ENCODE measurements at places on chromosomes 6 and 20.
A peak's percentile ranks its signal among the peaks of the same experiment; 100 is the strongest.

GRCh38 chr20:44188752-44189151 lies 1.8 kb upstream of the JPH2 start:
- no peak for DNase-seq

- no peak for DNase-seq
Observed at GRCh38 chr6:136764517-136764993, 27.7 kb downstream of the MAP3K5 start.

DNA sequence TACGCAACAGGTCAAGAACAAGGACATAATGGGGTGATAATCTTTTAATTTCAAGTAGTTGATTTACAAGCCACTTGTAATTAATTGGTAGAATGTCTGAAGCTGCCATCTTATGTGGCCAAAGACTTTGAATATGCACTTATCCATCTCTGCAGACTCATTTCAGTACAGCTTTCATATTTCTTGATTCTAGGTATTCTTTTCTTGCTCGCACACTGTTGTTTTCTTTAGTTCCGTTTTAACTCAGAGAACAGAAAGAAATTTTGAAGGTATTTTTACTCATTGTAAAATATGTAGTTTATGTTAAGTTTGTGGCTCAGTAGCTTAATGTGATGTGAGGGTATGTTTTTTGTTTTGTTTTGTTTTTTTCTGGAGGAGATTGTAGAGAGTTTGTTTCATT lies 73.9 kb downstream of the UBR2 start:
- no peak for DNase-seq

GRCh38 chr20:53975761-53976160 lies 94.6 kb downstream of the BCAS1 start:
- DNase-seq, result no peak

- DNase-seq, result peak; percentile 18
Observed at GRCh38 chr6:46626228-46626909, 26.2 kb downstream of the CYP39A1 start.

DNA sequence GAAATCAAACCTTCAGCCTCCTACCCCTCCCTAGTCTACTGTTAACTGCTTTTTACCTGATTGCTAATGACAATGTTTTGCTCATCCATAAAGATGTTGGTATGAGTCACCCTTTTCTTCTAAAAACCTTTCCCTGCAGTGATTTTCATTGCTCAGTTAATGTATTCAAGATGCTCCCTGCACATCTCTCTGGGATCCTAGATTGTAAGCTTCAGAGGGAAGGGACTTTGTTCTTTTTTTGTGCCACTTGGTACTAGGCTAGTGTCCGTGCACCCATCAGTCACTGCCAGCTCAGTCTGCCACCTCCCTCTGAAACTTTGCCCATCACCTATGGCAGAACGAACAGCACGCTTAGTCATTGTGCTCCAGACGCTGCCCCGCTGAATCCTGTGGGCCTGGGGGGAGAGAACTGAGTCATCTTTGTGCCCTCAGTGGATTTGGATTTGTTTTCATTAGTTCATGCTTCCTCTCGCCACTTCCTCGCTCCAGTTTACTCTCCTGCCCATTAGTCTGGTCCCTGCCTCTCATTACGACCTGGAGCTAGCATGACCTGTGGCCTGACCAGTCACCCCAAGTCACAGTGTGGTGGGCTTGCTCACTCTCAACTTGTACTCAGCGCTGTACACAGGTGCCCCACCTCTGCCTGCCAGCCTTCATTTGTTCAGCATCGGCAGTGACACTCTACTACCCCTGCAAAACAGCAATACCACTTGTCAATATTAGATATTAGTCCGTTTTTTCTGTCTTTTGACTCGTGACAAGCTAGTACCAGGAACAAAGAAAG lies 78.0 kb upstream of the TMEM181 start:
- peak; percentile 61 for DNase-seq

- no peak for DNase-seq
Observed at GRCh38 chr6:80467408-80467807, 360.9 kb downstream of the BCKDHB start.

DNA sequence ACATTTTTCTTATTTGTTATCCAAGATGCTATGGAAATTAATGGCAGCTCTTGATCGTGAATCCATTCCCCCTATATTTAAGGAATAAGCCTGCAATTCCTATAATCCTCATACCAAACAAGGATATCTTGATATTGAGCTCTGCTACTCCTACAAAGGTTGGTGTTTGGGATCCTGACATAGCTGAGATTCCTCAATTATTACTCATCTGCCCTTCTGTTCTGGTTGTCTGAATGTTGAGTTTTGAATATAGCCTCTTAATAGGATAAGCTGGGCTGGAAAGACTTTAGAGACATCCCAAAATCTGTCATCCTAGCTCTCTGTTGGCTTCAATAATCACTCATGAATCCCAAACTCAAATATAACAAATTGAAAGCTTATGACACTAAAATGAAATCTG lies 49.9 kb downstream of the CLIC5 start:
- peak; percentile 48 for DNase-seq
